ENCODE measurements at places on chromosomes 11 and 22.
A peak's percentile ranks its signal among the peaks of the same experiment; 100 is the strongest.

- DNase-seq = no peak
Measured at GRCh38 chr22:35952576-35952975, 76.0 kb downstream of the RBFOX2 start.

DNA sequence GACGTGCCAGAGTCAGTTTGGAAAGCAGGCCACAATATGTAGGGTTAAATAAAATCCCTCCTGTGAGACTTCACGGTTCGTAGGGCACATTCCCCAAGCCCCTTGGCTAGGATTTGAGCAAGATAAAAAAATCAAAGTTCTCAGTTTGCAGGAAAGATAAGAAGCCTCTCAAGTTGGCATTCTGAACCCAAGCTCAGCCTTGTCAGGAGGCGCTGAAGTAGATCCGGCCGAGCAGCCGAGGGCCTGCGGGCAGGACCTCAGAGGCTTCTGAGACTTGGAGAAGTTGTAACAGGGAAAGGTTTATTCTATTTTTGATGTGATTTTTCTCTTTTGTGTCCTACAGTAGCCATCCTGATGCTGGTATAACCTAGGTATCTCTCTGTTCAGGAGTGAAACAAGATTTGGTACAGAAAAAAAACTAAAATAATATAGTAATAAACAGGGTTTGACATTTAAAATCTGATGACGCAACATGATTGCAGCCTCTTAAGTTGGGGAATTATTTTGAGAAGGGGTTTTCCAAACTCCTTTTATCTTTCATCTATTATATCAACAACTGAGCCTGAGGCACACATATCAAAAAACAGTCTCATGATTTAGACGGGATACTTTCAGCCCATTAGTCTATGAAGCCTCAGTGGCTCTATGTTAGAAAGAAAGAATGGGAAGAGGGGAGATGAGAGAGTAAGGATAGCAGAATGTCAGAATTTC is 10.1 kb downstream of the PATE2 start:
- DNase-seq = no peak

GRCh38 chr11:112555491-112556364 is 295.1 kb upstream of the PLET1 start:
- DNase-seq = no peak

- no peak for DNase-seq
Measured at GRCh38 chr22:27372969-27373670, 428.4 kb downstream of the MN1 start.

DNA sequence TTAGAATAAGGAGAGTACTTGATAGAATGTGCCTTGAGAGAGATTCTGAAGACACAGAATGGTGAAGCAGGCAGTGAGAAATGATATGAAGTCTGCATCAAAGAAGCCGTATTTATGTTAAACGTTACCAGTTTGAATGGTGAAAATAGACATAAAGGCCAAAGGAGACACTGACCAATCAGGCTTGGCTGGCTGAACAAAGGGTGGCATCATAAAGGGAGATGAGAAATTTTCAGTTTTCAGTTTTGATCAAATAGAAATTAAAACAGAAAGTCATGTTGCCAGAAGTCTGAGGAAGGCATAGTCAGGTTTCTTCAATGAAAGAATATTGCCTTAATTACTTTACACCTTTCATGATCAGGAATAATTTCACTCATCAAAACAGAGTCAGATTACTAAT is 6.6 kb downstream of the OR51F1 start:
- DNase-seq = no peak

GRCh38 chr11:118060869-118061268 is 16.0 kb upstream of the TMPRSS4 start:
- DNase-seq = no peak

GRCh38 chr11:46066335-46066734 is 54.9 kb downstream of the PHF21A start:
- DNase-seq = no peak

GRCh38 chr22:46219636-46220035 is 30.5 kb downstream of the CDPF1 start:
- peak; percentile 3 for DNase-seq

GRCh38 chr11:68038226-68038717 is 553 bp upstream of the TCIRG1 start:
- DNase-seq = no peak

GRCh38 chr11:110379261-110379660 is 50.5 kb upstream of the FDX1 start:
- no peak for DNase-seq

DNA sequence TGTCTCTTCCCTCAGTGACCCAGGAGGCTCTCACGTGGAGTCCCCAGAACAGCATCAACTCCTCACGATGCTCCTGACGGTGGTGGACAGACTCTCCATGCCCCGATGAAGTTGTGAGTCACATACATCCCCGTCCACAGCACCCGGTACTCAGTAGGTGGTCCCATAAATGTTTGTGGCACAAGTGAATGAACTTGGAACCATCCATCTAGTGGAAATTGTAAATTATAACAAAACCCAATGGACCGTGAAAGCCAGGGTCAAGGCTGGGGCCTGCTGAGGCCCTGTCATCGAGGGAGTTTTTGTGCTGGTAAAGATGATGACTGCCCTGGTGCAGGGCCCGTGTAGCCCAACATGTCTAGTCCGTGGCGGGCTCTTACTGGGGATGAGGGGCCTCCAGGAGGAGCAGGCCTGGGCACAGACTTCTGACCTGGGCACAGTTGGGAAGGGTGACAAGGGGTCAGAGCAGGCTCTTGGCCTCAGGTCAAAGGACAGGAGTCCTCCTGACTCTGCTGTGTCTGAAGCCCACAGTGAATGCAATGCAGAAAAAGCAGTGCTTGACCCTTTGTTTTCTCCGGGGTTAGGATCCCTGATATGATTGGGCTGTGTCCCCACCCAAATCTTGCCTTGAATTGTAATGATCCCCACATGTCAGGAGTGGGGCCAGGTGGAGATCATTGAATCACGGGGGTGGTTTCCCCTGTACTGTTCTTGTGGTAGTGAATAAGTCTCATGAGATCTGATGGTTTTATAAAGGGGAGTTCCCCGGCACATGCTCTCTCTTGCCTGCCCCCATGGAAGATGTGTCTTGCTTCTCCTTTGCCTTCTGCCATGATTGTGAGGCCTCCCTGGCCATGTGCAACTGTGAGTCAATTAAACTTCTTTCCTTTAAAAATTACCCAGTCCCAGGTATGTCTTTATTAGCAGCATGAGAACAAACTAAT is 20.0 kb upstream of the SMIM38 start:
- no peak for DNase-seq

DNA sequence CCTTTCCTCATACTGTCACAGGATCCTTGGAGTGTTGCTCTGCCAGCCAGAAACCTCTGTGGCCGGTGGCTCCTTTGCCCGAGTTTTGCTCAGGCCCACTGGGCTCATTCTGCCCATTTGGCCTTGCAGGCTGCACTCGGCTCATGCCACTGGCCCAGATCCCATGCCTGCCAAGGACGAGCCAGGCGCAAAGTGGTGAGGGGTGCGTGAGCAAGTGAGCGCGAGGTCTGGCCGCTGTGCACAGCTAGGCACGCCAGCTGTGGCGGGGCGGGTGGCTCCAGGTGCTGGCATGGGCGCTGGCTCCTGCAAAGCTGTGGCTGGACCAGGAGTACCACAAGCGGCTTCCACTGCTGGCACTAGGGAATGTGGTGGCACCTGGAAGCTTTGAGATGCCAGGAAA is 2.8 kb upstream of the RNF141 start:
- DNase-seq = no peak

DNA sequence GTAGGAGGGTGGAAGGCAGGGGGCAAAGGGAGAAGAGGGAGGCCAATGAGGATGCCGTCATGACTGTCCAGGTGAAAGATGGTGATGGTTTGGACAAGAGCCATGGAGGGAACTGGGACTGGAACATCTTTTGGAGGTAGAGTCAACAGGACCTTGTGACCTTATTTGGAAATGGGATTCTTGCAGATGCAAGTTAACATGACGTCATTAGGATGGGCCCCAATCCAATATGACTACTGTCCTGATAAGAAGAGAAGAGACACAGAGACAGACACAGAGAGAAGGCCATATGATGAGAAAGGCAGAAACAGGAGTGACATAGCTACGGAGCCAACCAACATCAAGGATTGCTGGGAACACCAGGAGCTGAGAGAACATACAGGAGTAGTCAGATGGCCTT is 31.0 kb upstream of the ISX start:
- no peak for DNase-seq

- no peak for DNase-seq
Measured at GRCh38 chr11:116607027-116607426, 165.8 kb downstream of the BUD13 start.

DNA sequence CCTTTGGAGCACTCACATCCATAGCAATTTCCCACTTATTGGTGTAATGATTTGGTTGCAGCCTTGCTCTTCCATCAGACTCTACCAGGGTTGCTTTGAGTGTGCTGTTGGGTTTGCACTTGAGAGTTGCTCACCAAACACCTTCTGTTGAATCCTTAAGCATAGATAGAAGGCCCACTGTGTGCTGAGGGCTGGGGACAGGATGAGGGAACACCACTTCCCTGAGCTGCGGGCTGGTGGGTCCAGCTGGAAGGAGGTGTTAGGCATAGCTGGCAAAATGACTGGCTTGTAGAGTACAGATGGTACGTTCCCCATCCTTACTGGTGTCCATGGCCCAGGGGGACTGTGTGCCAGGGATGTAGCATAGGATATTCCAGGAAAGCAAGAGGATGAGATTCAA is 3.9 kb downstream of the PRDM11 start:
- DNase-seq = no peak

GRCh38 chr11:11985016-11985715 is 23.3 kb downstream of the DKK3 start:
- no peak for DNase-seq

DNA sequence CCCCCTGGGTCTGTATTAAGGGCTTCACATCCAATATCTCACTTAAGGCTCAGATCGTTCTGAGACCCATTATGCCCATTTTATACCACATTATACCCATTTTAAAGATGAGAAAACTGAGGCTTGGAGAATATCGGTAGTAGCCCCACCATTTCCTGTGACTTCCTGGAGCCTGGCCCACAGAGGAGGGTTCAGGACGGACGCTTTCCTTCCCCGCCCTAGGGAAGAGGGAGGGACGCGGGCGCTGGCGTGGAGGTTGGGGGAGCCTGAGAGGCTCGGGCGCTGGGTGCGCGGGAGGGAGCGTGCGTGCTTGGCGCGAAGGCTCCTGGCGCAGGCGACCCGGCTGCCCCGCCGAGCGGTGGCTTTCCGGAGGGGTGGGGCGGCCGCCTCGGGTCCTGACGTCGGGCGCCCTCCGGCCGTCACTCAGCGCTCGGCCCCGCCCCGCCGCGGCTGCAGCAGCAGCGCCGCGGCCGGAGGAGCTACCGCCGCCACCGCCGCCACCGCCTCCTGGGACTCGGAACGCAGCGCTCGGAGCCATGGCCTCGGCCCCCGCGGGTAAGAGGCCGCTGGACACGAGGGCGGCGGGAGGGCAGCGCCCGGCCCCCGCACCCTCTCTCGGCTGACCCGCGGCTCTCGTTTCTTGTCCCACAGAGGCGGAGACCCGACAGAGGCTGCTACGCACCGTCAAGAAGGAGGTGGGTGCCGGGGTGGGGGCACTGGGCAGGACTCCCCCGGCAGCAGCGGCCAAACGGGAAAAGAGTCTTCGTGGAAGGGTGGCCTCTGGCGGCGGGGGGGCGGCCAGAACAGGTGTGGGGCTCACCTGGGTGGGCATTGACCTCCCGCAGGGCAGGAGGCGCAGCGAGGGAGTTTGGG is at the start of gene SGSM1:
Gene SGSM1 (plus strand): TSS at position 422 of the 873 bp plus-strand sequence. CDS start 115 bp downstream, at position 537.
- DNase-seq = peak; percentile 84

DNA sequence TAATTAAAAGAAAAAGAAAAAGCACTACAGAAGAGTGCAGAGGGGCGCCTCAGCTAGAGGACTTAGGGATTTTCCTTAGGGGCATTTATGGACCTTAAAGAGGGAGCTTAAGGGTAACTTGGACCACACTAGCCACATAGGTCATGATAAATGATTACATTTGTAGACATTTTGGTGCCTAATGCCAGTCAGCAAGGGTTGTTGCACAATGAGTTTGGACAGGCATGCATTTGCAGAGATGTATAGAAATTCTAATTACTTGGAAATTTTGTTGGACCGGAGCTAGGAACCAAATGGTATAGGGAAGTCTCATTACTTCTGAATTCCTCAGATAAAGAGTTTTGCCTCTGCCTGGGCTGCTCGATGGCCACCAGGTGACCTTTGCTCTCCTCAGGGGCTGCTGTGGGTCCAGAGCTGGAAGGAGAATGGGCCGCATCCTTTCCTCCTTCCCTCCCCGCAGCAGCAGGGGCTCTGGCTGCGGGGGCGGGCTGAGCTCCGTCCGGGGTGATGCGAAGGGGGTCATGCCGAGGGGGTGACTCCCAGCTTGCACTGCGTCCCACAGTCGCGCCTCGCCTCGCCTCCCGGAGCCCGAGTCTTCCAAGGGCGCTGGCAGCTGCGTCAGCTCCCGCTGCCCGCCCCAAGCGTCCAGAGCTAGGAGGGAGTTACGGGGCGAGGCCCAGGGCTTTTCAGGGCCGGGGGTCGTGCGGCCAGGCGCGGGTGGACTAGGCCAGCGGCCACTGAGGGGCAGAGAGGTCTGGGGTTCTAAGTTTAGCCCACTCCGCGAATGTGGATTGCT is 20.3 kb upstream of the MALAT1 start:
- DNase-seq = no peak

GRCh38 chr11:133656082-133656635 is 123.9 kb upstream of the OPCML start:
- no peak for DNase-seq

GRCh38 chr11:119320240-119320775 is 3.4 kb upstream of the MCAM start:
- DNase-seq = no peak

- no peak for DNase-seq
Measured at GRCh38 chr11:2300290-2300935, 1.3 kb downstream of the C11orf21 start.

- DNase-seq = no peak
Measured at GRCh38 chr11:73814812-73815211, 27.1 kb downstream of the MRPL48 start.

- DNase-seq = no peak
Measured at GRCh38 chr22:23100124-23100801, 29.9 kb downstream of the GNAZ start.

GRCh38 chr11:36425561-36426081 is 84.5 kb downstream of the TRAF6 start:
- no peak for DNase-seq

- no peak for DNase-seq
Measured at GRCh38 chr11:115330684-115331482, 173.3 kb downstream of the CADM1 start.

DNA sequence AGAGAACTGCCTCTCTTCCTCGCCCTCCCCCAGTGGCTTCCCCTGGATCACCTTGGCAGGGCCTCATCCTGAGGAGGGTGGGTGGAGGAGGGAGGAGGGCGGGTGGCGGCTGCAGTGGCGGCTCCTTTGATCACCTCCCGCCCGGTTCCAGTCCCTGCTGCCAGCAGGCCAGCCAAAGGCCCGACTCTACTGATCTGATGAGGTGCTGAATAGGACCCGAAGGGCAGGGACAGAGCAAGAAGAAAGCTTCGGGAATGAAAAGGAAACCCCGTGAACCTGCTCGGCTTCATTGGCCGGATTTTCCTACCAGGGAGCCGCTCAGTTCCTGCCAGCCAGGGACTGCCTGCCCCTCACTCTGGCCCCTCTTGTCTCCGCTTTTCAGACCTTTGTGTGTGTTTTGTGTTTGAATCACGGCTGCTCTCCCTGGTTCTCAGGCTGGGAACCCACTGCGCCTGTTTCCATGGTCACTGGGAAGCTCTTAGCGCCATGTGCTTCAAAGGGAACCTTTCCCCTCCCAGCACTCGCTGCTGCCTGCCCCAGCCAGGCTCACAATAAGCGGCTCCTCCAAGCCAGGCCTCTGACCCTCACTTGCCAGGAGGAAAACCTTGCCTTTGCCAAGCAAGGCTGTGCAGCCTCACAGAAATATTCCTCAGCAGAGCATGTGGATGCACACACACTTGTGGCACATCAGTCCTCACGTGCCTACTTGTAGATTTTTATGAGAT is 56.8 kb downstream of the C22orf31 start:
- no peak for DNase-seq

Data from GM18507 (cell line).